Osteoblast (primary cell): ENCODE measurements at places on chromosomes 7 and 10. TPM values are rescaled to one million over a fixed set of nuclear protein-coding genes. Genes with fewer than 3 reads are reported as not detected.

DNA sequence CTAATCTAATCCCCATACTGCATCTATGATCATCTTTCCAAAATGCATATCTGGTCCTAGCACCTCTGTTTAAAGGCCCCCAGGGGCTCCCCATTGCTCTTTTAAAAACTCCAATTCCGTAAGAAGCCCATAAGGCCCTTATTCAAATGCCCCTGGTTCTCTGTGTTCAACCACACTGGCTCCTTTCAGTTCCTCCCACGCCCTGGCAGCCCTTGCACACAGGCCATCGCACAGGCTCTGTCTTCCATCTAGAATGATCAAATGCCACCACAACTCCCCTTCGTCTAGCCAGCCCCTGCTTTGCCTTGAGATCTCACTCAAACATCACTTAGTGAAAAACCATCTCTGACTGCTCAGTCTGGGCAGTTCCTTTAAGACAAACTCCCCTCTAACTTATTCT is 112.9 kb upstream of the LYZL2 start:
- DNase-seq, result no peak

GRCh38 chr10:28468707-28469483 is 64.0 kb upstream of the WAC start:
- no peak for DNase-seq

DNA sequence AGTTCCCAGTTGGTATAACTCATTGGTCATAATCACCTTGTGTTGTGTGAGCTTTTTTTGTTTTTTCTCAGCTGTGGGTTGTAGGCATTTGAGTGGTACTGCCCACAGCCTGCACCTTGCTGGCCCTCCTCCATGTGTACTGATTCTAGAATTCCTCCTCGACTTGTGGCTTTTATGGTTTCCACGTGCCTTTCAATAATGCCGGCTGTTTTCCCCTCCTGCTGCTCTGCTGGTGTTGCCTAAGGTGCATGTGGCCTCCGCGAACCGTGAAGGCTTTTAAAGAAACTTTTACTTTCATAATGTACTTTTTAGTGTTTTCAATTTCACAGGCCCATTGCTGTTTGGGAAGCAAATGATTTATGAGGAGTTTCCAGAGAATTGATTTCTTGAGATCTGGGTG is 518.0 kb downstream of the REEP3 start:
- DNase-seq, result no peak

GRCh38 chr7:929311-929711 is 25.2 kb downstream of the ADAP1 start:
- no peak for DNase-seq

DNA sequence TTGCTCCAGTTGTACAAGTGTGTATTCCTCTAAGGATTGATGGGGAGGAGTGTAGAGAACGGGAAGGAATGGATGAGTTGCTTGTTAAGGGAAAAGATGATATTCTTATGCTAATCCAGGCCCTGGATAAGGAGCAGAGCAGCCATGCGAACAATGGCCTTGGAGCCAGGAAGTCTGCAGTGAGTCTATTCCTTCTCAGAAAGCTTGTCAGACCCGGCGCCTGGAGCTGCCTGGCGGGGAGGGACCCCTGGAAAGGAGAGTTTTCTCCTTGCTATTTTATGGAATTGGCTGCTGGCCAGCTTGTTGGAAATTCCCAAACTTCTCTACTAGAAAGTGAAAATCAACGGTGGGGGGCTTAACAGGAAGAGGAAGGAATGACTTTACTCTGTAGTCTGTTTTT is 89.1 kb downstream of the MMRN2 start:
- no peak for DNase-seq

GRCh38 chr7:37901890-37902524 is 14.6 kb downstream of the SFRP4 start:
- DNase-seq, result no peak

DNA sequence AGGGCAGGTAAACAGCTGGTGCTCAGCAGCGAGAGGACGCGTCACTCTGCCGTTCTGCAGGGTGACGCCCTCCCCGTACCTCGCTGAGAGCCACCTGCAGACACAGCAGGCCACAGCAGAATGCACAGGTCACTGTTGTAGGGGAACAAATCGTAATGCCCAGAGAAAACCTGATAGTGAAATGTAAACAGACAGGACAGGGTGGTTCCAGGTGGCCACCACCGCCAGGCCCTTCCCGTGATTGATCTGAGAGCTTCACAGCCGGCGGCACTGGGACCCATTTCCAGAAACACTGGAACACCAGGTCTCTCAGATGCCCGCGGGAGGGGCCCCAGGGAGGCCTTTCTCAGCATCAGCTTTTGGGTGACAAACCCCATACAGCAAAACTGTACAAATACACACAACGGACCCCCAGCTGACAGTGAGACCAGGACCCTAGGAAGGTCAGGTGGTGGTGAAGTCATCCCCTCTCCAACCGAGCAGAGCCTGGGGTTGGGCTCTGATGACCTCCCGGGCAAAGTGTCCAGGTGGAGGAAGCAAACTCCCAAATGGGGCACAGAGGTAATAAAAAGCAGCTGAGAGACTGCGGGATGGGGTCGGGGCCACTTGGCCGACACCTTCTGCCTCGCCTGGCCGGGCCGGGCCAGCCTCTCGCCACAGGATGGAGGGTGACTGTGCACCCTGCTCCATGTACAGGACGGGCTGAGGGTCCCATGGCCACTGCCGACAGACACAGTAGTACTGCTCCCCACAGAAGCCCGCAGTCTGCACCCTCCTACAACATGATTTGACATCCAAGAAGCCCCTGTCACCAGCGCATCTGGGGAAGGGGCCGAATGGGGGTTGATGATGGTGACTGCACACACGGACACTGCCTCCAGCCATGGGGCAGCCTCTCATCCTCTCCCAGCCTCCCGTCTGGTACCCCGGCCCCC is 4.6 kb downstream of the BHLHA15 start:
- peak; percentile 71 for DNase-seq

GRCh38 chr10:103333934-103334520 is 16.9 kb downstream of the PCGF6 start:
- no peak for DNase-seq

DNA sequence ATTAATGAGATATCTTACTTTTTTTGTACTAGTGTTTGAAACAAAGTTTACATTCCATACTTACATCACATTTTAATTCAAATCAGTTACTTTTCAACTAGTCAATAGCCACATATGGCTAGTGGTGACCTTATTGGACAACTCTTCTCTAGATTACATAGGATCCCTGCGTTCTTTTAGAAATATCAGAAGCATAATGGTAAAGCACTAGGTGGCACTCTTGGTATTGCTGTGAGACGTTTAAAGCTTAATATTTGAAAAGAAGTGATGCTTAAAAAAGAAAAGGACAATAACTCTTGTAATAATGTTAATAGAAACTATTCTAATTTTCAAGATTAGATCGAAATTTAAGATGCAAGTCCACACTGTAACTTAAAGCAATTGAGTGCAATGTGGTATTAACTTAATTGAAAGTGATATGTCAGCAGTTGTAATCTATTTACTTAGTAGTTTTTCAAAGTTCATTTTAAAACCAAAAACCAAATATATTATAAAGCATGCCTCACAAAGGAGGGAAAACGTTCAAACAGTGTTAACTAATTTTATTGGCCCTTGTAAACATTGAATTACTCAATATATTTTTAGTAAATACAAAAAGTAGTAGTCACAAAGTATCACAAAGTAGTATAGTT is 339.1 kb downstream of the ATRNL1 start:
- peak; percentile 13 for DNase-seq

DNA sequence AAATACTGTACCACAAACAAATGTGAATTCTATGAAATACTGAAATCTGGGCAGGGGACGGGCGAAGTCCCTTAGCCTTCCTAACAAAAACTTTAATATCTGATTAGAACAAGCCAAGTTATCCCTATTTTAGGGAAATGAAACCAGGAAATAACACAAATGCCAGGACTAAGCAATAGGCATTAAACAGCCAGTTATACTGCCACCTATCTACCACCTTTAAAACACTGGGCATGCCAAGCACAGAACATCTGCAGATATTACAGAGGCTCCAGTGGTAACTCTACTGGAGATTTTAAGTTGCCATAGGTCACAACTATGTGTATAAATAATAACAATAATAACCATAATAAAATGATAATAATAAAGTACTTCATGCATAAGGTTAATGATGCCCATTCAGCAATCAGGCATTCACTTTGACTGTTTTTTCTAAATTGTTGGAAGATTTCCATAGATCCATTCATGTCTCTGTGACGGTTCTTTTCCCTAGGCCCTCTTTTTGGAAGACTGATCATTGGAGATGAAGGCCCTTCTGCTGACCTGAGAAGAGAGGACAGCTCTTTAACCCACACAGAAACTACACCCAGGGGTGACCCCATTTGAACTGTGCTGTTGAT is 195.7 kb downstream of the CACNA2D1 start:
- peak; percentile 2 for DNase-seq

GRCh38 chr10:13161857-13162271 is 506 bp downstream of the MCM10 start:
- peak; percentile 77 for DNase-seq

DNA sequence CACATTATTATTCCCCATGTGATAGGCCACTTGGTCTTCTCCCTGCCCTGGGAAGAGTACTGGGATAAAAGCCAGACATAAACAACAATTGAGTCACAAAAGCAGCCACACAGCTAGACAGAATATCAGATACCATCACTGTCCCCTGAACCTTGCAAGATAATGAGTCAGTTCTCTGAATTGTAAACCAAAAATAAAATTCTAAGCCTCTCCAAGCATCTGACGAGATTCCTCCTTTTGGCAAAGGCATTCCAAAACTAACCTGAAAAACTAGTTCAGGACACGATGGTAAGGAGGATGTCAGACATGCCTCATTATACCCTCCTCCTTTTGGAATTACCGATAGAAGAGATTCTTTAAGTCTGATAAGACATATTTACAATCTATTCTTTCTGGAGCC is 450.7 kb downstream of the HTR7 start:
- DNase-seq, result peak; percentile 61

Gene PNLIPRP1
- total RNA-seq, result not detected in 2 replicates

Gene TBL2
- total RNA-seq, result 56.1 and 66.6 TPM in 2 replicates

Gene CUBN
- total RNA-seq, result 0.88 and 1.1 TPM in 2 replicates
